Activated CD4-positive, alpha-beta T cell treated with anti-CD3 and anti-CD28 coated beads, Interleukin-2, Interleukin-4, amounts not matched to agents 100 ng/mL and 50 ng/mL, durations not matched to agents 16 hours and 8 hours (primary cell): ENCODE measurements at places on chromosomes 3 and 15.

GRCh38 chr15:96064351-96064756 is 266.1 kb upstream of the NR2F2 start:
- DNase-seq = no peak

GRCh38 chr15:48225771-48226170 is 19.7 kb downstream of the SLC12A1 start:
- DNase-seq = no peak

- DNase-seq = peak; percentile 19
Observed at GRCh38 chr3:25604107-25604805, 60.5 kb downstream of the TOP2B start.

DNA sequence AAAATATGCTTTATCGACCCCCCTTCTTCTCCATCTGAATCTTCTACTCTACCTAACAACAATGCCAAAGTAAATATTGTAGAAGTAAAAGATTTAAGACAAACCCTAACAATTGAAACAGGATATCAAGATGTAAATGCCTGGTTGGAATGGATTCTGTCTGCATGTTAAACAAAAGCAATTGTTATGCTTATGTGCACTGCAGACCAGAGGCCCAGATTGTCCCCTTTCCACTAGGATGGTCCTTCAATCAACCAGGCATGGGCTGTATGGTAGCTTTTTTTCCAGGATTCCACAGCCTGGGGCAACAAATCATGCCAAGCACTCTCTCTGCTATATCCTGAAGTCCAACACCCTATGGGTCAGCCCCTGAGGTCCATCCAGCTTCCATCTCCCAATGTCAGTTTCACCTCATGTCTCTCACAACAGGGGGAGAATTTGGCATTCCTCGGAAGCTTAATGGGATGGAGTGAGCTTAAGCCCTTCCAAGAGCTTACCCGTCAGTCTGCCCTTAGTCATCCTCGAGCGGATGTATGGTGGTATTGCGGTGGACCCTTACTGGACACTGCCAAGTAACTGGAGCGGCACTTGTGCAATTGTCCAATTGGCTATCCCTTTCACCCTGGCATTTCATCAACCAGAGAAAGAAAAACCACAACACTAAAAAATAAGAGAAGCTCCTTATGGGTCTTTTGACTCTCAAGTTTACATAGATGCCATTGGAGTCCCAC is 36.2 kb downstream of the ZNF589 start:
- DNase-seq = no peak

DNA sequence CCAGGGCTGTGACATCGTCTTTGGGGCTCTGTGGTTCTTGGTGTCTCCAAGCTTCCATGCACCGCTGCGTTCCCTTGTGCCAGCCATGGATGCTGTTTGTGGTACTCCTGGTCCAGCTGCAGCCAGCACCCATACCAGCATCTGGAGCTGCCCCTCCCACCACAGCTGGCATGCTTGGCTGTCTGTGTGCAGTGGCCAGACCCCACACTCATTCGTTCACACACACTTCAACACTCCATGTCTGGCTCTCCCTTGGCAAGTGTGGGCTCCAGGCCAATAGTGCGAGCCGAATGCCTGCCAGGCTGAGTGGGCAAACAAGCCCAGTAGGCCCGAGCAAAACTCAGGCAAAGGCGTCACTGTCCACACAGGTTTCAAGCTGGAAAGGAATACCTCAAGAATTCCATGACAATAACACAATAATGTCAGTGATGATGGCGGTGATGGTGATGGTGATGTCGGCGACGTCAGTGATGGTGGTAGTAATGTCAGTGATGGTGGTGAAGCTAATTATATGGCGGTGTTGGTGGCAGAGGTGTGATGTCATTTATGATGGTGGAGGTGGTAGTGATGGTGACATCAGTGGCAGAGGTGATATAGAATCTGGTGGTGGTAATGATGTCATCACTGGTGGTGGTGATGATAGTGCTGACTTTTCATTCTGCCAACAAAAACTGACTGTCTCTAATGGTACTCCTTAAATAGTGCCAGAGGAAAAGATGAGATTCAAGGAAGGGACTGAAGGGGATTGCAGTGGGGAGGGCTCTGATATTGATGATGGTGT is 19.3 kb downstream of the TBC1D21 start:
- DNase-seq = no peak

- no peak for DNase-seq
Observed at GRCh38 chr3:107650788-107651187, 128.0 kb downstream of the BBX start.

DNA sequence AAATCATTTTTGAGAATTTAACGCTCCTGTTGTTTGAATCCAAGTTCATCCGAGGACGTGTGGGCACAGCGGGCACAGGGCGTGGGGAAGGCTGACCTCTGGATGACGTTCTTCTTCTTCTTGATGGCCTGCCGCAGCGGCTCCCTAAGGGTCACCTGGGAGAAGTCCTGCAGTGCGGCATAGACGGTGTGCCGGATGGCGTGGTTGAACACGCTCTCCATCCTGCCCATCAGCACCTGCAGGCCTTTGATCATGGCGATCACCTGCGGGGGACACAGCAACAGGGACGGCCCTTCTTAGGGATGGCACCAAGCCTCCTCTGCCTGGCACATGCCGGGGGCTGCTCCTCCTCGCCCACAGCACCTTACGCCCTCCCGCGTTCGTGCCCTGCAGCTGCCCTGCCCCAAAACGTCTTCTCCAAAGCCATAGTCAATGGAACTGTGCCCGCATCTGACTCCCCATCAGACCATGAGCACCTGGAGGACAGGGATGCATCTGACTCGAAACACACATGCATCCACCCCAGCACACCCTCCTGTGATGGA is 61.5 kb downstream of the CYFIP1 start:
- no peak for DNase-seq

DNA sequence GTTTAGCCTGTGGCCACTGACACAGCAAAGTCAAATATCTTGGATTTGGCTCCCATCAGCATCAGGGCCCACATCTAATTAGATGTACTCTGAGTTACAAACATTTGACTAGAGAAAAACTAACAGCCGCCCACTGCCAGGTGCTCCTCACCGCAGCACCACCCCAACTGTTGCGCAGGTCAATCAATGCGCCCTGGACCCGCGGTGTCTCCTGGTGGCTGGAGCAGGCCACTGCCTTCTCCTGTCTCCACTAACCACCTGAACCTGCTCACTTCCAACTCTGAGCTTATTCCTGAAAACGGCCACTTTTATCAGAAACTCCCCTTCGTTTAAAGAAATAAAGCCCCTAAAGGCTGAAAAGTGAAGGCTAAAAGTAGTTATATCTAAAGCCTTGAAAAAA is 4.3 kb downstream of the RIOX2 start:
- no peak for DNase-seq

DNA sequence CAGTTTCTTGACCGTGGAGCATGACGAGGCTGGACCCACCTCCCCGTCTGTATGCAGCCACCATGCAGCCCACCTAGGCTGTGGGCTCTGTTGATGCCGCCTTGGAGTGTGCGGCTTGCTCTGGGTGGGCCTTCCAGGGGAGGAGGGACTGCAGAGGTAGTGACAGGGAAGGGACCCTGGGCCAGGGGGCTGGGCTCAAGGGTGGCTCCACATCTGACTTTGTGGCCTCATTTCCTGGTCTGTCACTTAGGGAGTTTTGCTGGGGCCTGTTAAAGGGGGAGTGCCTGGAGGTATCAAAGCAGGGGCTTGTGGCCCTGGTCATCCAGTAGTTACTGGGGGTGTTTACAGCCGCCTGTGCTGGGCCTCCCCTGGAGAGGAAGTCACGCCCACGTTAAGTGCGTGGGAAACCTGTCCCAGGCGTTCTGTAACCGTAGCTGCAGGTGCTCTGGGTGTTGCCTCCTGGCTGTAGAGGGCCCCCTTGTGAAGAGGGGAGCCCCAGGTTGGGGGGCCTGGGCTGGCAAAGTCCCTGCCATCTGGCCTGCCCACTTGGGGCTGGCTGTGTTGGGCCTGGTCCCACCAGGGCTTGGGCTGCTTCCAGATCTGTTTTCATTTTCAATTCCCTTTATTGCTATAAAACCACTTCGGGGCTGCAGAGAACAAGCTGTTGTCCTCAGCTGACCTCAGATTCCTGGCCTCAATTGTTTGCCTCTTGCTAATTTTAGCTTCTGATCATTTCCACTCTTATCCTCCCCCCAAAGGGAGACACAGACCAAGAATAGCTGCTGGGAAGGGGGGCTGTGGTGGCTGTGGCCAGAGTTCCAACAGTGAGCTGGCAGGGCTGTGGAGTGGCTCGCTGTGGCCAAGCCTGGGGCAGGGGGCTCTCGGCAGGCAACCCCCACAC is 26.5 kb downstream of the KLF13 start:
- DNase-seq = no peak

DNA sequence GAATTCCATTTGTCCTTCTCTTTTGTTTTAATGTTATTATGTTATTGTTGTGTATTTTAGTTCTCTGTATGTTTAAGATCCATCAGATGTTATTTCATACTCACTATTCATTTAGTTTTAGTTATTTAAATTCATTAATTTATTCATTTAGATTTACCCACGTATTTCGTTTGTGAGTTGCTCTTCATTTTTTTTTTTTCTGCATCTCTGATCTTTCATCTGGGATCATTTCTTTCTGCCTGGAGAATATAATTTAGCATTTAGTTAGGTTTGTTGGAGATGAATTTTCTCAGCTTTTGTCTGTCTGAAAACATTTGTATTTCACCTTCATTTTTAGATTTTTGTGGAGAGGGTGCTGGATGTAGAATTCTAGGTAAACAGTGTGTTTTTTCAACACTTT is 12.9 kb downstream of the NEO1 start:
- DNase-seq = no peak

- DNase-seq = no peak
Observed at GRCh38 chr3:52210550-52211046, 12.6 kb downstream of the ALAS1 start.

DNA sequence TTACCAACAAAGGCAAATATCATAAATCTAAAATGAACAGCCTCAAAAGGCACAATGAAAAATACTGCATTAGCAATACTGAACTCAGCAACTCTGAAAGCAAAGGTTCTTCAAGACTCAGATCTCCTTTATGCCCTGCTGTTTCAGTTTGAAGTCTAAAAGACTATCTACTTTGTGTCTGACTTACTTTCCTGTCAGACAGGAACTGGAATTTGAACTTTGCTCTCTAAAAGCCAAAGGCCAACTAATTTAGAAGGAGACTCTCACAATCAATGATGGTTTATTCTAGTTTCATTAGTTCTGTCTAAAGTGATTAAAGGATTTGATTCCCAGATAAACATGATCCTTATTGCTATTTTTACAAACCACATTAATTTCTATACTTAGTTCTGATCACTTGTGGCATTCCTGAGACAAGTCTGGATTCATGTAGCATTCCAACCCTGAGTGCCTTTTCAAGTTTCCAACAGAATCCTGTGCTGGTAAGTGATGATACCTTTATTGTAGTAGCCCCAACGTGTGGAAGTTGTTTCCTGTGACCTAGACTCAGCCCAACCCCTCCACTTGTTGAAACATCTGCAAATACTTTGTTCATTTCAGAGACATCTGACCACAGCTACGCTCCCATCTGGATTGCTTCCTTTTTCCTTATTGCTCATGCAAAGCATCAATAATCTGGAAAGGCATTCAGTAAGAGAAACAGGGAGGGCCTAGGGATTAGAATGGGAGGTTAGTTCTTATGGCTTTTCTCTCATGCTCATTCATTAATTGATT is 14.9 kb upstream of the LEKR1 start:
- no peak for DNase-seq

GRCh38 chr3:20185331-20185678 is 701 bp downstream of the SGO1 start:
- peak; percentile 15 for DNase-seq

- no peak for DNase-seq
Observed at GRCh38 chr15:68572309-68572708, 6.5 kb upstream of the CORO2B start.

DNA sequence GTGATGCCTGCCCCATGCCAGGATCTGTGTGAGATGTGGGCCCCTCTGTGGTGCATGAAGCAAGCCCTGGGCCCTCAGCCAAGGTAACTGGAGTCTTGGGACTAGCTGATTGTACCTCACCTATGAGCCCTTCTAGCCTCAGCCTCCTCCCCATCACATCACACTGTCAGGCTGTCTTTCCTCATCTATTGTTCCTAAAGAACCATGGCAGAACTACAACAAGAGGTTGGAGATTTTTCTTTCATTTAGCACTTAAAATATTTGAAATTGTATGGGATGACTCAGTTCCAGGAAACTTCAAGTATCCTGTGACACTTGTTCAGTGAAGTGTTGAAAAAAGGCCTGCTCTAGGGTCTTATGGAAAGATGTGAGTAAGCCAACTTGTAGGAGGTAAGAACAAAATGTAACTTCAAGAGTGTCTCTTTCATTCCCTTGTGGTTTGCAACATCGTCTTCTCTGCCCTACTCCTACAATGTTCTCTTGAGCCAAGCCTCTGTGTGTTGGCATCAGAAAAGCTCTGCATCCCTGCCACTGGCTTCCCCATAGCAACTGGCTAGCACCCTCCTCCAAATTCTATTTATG is 58.7 kb upstream of the TIPARP start:
- no peak for DNase-seq

DNA sequence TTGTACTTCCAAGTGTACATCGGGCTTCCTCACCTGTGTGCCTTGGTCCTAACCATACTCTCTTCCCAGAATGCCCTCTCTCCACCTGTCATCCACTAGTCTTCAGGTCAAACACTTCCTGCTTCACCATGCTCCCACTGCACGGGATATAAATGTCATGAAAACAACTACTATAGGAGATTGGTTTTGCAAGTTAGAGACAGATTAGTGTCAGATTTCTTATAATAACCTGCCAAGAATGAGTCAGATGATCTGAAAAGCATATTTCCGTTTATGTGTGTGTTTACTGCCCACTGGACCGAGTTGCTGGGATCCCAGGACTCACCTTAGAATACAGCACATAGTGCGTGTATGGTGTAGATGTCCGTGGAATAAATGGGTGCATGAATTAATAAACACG is 21.4 kb downstream of the PLA1A start:
- no peak for DNase-seq

GRCh38 chr15:38085114-38085513 is 150.7 kb downstream of the TMCO5A start:
- DNase-seq = no peak

DNA sequence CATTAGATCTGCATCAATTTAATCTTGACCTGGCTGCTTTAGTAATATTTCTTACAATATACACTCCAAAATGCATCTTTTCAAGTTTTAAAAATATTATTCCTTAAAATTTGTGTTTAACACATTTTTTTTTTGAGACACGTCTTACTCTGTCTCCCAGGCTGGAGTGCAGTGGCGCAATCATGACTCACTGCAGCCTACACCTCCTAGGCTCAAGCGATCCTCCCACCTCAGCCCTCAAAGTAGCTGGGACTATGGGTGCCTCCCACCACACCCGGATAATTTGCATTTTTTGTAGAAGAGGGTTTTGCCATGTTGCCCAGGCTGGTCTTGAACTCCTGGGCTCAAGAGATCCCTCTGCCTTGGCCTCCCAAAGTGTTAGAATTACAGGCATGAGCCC is 73.6 kb downstream of the ETV5 start:
- DNase-seq = no peak

GRCh38 chr15:68717951-68718350 is 102.7 kb downstream of the ANP32A start:
- no peak for DNase-seq

GRCh38 chr15:45499426-45499825 is 23.1 kb downstream of the SLC30A4 start:
- no peak for DNase-seq

- peak; percentile 28 for DNase-seq
Observed at GRCh38 chr15:45402955-45403877, 24.9 kb upstream of the GATM start.

GRCh38 chr3:98598492-98598891 is 5.1 kb upstream of the CPOX start:
- no peak for DNase-seq
